Esophagus mucosa (tissue), 1 donor: ENCODE measurements at places on chromosomes 3 and 15.

DNA sequence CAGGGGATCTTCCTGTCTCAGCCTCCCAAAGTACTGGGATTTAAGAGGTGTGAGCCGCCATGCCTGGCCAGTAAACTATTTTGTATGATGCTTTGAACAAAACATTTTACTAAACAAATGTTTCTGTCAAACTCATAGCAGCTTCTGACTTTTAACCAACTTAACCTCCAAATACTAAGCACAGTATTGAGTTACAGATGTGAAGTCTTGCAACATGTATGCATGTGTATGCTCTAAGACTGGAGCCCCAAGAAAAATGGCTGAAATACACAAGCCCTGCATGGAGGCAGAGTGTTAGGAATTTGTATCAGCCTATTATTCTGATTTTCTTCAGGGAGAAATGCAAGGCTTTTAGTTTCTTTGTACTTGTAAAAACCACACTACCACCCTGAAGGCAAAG, 137.1 kb downstream of the CBLB start:
- no peak for ATAC-seq

DNA sequence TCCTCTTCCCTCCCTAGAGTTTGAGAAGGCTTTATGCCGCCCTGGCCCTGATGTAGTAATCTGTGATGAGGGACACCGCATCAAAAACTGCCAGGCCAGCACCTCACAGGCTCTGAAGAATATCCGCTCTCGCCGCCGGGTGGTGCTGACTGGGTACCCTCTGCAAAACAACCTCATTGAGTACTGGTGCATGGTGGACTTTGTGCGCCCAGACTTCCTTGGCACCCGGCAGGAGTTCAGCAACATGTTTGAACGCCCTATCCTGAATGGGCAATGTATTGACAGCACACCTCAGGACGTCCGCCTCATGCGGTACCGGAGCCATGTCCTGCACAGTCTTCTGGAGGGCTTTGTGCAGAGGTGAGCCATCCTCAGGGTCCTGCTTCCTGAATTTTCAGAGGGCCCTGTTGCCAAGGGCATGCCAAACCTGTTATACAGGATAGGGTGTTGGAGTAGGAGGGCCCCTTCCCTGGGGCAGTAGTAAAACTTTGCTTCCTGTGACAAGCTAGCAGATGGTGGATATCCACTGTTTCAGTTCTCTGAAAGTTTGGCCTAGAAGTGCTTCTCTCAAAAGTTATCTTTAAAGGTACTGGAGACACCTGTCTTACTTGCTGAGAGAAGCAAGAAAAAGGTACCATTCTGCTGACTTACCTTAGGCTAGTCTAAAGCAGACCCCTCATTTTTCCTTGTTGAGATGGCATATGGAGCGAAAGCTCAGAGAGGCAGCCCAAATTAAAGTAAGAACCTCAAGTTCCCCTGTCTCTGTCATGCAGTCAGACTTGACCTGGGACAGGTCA, 33.7 kb upstream of the TEX264 start:
- peak; percentile 43 for ATAC-seq

- ATAC-seq = peak; percentile 31
Observed at GRCh38 chr3:188242436-188243123, 88.6 kb downstream of the LPP start.

GRCh38 chr15:92083190-92083589, 229.7 kb downstream of the SLCO3A1 start:
- no peak for ATAC-seq

DNA sequence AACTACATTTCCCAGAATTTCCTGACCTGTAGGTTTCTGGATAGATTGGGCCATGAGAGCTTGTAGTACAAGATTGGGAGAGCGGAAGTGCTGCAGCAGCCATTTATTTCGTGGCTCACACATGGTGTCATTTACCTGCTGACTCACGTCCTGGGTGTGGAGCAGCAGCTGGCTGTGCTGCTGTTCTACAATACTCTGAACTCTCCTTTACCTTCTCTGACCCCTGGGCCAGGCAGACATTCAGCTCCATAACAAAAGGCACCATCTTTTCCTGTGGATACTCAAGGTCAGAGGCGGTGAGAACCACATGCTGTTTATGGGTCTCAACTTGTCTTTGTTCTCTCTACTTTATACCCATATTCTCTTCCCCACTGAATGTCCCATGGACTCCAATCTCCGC, 490.2 kb downstream of the IGSF11 start:
- peak; percentile 96 for ATAC-seq

DNA sequence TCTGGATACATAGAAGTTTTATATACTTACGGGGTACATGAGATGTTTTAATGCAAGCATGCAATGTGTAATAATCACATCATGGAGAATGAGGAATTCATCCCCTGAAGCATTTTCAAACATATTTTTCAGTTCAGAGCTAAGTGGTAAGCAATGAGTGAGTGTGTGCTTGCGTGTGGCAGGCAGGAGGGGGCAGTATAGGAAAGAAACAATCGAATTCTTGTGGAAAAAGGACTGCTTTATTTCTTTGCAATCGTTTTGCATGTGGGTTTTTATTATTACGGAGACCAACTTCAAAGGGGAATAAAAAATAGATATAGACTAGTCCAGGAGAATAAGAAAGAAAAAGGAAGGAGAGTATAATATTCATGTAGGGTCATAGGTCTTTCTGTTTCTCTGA, 271.6 kb downstream of the CHL1 start:
- no peak for ATAC-seq

GRCh38 chr3:139534992-139535879, 4.3 kb downstream of the RBP1 start:
- peak; percentile 54 for ATAC-seq
